ENCODE measurements at places on chromosomes 11 and 22.
A peak's percentile ranks its signal among the peaks of the same experiment; 100 is the strongest.

DNA sequence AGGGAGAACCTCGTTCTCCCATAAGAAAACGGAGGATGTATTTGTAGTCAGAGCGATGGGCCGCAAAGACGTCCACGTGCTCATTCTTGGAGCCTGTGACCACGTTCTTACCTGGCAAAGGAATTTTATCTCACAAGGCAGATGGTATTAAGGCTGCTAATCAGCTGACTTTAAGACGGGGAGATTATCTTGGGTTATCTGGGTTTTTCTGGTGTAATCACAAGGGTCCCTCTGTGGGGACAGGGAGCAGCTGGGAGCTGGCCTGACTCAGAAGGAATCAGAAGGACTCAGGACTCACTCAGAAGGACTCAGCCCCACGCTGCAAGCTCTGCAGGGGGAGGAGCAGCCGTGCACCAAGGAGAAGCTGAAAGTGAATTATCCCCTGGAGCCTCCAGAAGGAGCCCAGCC lies 7.5 kb upstream of the SIGIRR start:
- no peak for DNase-seq

GRCh38 chr11:121533601-121534000 lies 80.8 kb upstream of the SORL1-AS1 start:
- DNase-seq: no peak

- DNase-seq: no peak
Measured at GRCh38 chr11:119178166-119178680, 7.1 kb upstream of the NHERF4 start.

DNA sequence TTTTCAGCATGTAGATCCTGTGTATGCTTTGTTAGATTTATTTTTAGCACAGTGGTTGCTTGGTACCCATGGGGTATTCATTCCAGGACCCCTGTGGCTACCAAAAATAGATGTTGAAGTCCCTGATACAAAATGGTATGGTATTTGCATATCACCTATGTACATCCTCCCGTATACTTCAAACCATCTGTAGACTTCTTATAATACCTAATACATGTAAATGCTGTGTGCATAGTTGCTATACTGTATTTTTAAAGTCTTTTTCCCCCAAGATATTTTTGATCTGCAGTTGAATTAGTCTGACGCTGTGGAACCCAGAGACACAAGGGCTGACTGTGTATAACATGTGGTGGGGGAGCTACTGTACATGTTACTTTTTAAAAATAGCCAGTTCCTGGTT lies 101.1 kb downstream of the ATXN10 start:
- no peak for DNase-seq

- DNase-seq: no peak
Measured at GRCh38 chr11:123431619-123432018, 1.6 kb downstream of the GRAMD1B start.

DNA sequence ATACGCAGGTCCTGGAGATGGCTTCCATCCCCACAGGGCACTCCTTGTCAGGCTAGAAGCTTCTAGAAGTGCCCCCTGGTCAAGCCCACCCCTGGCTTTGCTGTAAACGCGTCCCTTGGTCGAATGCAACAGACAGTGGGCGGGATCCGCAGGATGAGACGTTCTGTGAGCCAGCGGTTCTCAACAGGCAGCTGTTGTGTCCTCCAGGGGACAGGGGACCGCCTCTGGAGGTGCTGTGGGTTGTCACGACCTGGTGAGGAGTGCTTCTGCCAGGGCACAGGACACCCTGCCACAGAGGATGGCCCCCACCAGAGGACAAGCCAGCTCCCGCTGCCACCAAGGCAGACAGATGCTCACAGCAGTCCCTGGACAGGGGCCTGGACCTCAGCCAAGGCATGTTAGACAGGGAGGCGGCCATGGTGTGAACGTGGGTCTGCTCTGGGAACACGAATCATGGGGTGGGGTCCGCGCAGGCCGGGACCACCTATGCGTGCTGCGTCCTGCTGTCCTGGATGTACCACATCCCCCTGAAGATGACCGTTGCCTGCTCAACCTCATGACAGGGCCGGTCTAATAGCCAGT lies 11.7 kb downstream of the CRELD2 start:
- no peak for DNase-seq

GRCh38 chr11:102451041-102451680 lies 1.4 kb downstream of the TMEM123 start:
- no peak for DNase-seq

- no peak for DNase-seq
Measured at GRCh38 chr11:8222820-8223512, 40.7 kb downstream of the LMO1 start.

DNA sequence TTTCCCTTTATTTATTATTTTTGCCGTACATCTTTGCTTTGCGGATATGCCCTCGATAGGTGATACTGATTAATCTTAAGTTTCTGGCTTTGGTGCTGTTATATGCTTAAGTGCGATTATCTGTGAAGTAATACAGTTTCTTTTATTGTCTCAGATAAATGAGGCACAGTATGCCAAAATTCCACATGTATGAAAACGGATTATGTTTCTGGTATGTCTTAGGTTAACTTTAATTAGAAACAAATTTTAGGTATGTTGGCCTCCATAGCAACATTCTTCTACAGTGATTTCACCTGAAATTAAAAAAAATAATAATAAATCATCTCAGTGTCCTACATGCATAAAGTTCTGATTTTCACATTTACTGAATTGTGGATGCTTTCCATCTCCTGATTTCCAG lies 119.2 kb downstream of the ARHGAP42 start:
- DNase-seq: no peak

DNA sequence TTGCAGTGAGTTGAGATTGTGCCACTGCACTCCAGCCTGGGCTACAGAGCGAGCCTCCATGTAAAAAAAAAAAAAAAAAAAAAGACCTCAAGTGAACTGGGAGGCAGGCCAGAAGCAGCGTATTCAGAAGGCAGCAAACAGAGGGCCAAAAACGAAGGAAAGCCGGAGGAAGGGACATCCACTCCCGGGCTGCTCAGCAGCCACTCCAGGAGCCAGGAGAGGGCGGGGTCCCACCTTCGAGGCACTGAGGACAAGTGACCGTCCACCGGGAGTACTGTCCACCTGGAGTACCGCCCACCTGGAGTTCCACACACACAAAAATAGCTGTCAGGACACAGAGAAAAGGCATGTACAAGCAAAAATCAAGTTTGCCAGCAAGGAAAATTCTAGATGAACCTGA lies 5.5 kb downstream of the TOLLIP start:
- no peak for DNase-seq

- DNase-seq: no peak
Measured at GRCh38 chr22:25172153-25172552, 27.5 kb upstream of the CRYBB3 start.

DNA sequence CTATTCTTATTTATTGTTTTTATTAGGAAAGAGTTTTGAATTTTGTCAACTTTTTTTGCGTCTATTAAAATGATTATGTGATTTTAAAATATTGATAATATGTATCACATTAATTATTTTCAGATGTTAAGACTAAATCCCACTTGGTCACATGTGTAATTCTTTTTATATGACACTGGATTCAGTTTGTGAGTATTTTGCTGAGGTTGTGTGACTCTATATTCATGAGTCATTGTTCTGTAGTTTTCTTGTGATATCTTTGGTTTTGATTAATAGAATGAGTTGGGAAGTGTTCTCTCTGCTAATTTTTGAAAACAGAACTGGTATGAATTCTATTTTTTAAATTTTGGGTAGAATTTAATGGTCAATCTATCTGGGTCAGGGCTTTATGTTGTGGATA lies 317.9 kb downstream of the ETS1 start:
- no peak for DNase-seq

DNA sequence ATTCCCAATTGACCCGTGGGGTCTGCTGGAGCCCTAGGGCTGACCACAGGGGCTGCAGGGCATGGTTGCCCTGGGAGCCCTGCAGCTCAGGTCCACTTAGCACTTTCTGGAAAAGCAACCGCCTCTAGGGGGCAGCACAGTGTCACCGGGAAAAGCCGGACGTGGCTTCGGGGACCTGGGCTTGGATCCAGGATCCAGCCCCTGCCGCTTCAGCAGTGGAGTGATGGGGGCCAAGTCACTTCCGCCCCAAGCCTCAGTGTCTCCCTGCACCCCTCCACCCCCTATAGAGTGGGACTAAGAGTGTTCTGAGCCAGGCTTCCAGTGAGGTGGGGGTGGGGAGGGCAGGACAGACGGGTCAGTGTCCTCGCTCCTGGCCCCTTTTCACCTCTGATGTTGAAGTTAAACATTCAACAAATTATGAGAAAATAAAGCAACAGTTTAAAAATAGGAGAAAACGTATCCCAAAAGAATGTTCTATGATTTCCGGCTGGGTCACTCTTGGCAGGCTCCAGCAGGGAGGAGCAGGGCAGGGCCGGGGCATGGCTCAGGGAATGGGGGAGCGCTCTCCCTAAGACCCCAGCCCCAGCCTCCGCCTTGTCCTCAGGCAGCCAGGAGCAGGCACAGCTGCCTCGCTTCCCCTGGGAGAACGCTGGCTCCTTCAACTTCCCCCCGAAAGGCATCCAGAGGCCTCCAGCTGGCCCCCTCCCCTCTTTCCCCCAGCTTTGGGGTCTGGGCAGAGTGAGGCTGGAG lies 96.5 kb upstream of the FGF3 start:
- peak; percentile 65 for DNase-seq

GRCh38 chr11:61102667-61103571 lies 630 bp downstream of the CD5 start:
- no peak for DNase-seq

GRCh38 chr22:48234011-48234410 lies 1471.6 kb downstream of the TBC1D22A start:
- DNase-seq: no peak

DNA sequence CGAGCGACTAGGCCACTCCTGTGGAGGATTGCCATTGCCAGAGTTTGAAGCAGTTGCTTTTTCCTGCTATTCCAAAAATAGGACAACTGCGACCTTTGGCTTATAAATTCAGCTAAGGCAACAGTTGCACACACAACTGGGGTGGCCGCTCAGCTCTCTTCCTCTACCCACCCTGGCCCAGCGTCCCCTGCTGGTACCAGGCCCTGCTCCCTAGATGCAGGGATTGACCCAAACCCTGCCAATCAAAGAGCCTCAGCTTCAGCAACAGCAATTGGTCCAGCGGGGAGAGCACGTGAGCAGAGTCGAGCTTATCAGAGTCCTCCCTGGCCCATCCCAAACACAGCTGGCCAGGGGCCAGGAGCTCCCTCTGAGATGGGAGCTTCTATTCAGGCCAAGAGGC lies 22.0 kb upstream of the CABP2 start:
- no peak for DNase-seq

DNA sequence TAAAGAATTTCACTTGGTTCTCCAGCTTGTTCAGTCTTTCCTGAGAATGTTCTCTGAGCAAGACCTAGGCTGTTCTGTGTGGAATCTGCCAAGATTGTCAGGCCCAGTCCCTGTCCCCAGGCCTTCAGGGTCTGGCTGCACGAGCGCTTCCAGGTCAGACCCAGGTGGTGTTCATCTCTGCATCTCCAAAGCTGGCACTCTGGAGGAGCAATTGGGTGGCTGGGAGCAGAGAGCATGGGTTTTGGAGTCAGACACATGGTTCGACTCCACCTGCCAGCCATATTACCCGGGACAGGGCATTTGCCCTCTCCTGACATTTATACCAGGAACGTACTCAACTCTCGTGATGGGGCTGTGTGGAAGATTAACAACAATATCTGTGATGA lies 8.8 kb downstream of the CD5 start:
- DNase-seq: no peak

Measured in foreskin keratinocyte (primary cell).